Bone marrow (tissue), 2 donors: ENCODE measurements at places on chromosomes 12 and 14.

- DNase-seq, result peak; percentile 10
Observed at GRCh38 chr12:24742378-24742777, 206.5 kb downstream of the BCAT1 start.

DNA sequence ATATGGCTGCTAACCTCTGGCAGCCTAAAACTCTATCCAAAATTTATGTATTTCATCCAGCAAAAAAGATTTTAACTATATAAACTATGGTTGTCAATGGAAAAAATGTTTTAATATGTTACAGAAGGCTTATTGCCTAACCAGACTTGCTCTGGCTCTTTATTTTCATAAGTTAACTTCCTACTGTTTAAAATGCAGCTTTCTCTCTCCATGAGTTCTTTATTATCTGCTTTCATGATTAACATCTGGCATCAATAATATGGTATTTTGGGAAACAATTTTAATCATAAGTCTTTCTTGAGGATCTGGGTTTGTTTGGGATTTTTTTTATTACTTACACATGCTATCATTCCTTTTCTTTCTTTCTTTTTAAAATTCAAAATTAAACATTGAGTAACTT lies 20.5 kb downstream of the KERA start:
- no peak for DNase-seq

- DNase-seq, result no peak
Observed at GRCh38 chr14:22778084-22778483, 11.6 kb downstream of the OXA1L start.

DNA sequence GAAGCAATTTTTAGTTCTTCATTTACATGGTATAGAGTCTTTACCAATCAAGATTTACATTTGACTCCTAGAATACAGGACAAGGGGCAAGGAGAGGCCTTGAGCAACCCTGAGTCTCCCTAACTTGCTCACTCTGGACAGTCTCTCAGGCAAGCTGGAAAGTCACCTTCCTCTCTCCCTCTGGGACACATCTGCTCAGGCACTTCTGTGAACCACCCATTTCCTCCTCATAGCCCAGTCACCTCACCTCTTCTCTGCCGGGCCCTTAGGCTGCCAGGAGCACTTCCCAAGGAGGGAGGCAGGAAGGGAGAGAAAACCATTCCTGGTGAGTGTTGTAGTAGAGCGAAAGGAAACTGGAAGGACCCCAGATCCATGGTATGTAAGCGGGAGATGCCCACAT lies 202.8 kb downstream of the TTC7B start:
- no peak for DNase-seq

DNA sequence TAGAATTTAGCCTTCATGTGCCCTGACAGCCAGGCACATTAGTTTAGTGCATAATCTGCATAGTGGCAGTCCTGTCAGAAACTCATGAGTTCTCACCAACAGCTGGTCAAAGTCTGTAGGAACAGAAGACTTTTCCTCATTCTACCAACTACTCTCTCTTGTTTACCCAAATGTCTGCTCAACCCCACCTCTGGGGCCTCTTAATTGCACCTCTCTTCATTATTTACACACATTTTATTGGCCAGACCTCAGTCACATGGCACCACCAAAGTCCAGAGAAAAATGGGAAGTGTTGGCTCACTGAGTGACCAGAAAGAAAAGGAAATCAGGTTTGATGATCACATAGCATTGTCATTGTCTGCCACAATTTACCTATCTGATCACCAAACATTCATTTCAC lies 114.6 kb upstream of the PLXNC1 start:
- DNase-seq, result no peak

GRCh38 chr12:15937902-15938301 lies 26.8 kb downstream of the DERA start:
- DNase-seq, result no peak

DNA sequence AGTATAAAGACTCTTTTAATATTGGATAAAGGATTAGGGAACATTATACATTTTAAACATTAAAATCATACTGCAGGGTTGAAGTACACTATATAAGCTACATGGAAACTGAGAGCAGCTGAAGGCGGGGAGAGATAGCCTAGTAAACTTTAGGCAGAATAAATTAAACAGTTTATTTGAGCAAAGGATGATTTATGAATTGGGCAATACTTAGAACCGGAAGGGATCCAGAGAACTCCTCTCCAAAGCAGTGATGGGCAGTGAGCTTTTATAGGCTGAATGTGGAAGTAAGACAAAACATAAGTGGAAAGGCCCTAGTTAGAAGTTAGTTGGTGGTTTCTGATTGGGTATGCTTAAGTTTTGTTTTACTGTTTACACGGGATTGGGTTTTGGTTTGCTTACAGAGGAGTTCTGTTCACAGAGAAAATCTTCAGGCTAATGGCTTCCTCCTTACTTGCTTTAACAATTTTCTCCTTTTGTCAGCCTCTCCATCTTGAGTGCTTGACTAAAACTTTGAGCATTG lies 18.9 kb downstream of the LEMD3 start:
- no peak for DNase-seq

DNA sequence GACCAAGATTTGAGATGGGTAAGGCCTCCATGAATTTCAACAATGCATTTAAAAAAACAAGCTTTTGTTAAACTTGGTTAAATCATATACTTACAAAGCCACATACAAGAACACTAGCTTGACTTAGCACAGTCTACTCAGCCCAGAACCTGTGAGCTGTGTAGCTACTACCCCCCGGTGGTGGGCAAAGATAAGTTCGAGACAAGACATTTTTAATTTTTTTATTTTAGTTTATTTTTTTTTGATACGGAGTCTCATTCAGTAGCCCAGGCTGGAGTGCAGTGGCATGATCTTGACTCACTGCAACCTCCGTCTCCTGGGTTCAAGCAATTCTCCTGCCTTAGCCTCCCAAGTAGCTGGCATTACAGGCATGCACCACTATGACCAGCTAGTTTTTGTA lies 3.7 kb upstream of the NECAP1 start:
- DNase-seq, result no peak

DNA sequence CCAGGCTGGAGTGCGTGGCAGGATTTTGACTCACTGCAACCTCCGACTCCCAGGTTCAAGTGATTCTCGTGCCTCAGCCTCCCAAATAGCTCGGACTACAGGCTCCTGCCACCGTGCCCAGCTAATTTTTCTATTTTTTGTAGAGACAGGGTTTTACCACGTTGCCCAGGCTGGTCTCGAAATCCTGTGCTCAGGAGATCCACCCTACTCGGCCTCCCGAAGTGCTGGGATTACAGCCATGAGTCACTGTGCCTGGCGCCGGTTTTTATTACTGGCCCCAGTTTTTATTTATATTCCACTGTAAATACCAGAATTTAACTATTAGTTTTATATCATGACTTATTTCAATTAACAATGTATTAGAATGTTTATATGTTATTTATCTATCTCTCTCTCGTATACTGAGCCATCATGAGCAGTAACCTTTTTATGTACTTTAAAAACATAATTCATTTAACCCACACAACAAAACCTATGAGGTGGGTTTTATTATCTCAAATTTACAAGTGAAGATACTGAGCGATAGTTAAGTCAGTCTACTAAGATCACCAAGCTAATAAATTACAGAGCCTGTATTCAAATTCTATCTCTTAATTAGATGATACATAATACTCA lies 47.8 kb downstream of the HECTD1 start:
- DNase-seq, result no peak

DNA sequence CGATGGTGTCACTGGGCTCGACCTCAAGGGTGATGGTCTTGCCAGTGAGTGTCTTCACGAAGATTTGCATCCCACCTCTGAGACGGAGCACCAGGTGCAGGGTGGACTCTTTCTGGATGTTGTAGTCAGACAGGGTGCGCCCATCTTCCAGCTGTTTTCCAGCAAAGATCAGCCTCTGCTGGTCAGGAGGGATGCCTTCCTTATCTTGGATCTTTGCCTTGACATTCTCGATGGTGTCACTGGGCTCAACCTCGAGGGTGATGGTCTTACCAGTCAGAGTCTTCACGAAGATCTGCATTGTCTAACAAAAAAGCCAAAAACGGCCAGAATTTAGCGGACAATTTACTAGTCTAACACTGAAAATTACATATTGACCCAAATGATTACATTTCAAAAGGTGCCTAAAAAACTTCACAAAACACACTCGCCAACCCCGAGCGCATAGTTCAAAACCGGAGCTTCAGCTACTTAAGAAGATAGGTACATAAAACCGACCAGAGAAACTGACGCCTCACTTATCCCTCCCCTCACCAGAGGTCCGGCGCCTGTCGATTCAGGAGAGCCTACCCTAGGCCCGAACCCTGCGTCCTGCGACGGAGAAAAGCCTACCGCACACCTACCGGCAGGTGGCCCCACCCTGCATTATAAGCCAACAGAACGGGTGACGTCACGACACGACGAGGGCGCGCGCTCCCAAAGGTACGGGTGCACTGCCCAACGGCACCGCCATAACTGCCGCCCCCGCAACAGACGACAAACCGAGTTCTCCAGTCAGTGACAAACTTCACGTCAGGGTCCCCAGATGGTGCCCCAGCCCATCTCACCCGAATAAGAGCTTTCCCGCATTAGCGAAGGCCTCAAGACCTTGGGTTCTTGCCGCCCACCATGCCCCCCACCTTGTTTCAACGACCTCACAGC lies 717 bp downstream of the UBC start:
- no peak for DNase-seq

GRCh38 chr12:54522243-54522642 lies 24.7 kb downstream of the NCKAP1L start:
- no peak for DNase-seq
